NCI-H1417 treated with DMSO at 0.1 percent for 48 hours (cell line): ENCODE measurements at places on chromosomes 16 and 17.

DNA sequence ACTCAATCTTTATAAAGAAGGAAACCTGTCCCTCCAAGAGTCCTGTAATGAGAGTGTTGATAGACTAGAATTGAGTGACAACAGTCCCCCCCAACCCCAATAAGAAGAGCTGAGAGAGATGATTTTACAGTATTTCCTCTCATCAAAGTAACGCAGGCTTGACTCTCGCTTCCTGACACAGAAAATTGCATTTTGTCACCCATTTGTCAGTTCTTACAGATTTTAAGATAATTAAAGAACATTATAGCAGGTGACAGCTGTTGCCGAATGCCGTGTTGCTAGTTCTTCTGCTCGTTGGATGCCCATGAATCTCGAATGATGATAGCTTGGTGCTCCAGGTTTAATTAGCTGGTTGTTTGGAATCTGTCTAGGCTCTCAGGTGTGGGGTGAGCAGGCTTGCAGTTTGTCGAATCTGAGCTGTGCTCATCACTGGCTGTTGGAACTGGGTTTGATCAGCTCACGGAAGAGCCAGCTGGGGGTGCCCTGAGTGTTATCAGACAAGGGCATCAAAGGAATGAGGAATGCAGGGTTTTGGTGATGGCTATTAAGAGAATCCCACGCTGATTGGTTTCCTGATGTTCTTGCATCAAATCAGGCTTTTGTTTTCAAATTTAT lies 84.8 kb upstream of the CPHXL start:
- no peak for DNase-seq

DNA sequence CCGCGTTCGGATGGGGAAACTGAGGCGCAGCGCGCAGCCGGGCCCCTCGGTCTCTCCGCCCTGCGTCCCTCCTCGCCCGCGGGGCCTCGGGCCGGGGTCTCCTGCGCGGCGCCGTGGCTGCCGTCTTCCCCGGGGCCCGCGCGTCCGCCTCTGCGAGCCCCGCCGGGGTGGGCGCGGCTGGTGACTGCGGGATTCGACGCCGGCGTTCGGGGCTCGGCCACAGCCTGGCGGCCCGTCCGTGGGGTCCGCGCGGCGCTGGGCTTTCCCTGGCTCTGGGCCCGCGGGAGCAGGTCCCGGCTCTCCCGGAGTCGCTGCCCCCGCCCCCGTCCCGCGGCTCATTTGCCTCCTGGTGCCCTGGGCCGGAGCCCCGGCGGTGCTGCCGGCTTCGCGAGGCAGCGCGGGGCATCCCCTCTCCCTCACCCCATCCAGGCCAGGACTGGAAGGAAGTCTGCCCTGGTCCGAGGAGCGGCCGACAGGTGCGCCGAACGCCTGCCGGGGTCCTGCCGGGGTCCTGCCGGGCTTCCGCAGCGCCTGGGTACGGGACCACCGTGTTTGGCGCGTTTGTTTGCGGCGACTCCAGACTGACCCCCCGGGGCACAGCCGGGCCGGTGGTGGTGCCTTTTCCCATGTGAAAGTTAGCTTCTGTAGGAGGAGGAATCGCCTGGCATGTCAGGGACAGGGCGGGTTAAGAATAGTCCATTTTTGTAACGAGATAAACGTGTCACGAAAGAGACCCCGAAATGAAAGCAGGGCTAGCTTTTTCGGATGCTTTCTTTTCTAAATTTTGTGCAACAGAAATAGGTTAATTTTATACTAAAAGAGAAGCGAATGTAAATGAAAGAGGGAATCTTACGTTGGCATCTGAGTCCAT lies 671 bp downstream of the CHMP6 start:
- DNase-seq = no peak

GRCh38 chr16:57039148-57039812 lies 49.9 kb downstream of the NLRC5 start:
- DNase-seq = no peak

DNA sequence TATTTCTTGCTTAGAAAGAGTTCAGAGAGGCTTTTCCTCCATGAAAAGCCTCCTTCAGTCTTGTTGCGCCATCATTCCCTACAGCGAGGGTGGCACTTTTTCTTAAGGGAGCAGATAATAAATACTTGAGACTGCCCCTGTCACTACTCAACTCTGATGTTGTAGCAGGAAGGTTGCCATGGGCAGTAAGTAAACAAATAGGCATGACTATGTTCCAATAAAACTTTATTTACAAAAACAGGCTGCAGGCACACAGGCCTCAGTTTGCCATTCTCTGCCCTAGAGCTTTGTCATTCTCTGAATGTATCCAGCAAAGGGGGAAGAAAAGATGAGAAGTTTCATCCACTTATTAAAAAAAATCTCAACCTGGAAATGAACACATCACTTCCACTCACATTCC lies 60.4 kb downstream of the MYOCD start:
- no peak for DNase-seq

- DNase-seq = no peak
Measured at GRCh38 chr17:4405038-4405669, 28.6 kb upstream of the SPNS3 start.

- no peak for DNase-seq
Measured at GRCh38 chr16:28549301-28549899, 4.3 kb upstream of the SGF29 start.

DNA sequence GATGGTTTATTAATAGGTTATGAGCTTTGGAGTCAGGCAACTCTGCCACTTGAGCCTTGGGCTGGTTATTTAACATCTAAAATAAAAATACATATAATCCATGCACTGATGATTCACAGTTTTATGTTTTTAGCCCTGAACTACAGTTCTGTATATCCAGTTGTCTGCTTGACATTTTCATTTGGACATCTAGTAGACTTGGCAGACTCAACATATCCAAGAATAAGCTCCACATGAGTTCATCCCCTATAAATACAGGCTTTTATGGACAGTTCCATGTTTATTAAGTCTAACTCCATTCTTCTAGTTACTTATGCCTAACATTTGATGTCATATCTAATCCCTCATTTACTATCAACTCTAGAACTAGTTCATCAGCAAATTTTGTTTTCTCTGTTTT lies 174.2 kb downstream of the KIF2B start:
- DNase-seq = no peak

GRCh38 chr16:14179116-14179515 lies 108.0 kb downstream of the MRTFB start:
- DNase-seq = no peak

DNA sequence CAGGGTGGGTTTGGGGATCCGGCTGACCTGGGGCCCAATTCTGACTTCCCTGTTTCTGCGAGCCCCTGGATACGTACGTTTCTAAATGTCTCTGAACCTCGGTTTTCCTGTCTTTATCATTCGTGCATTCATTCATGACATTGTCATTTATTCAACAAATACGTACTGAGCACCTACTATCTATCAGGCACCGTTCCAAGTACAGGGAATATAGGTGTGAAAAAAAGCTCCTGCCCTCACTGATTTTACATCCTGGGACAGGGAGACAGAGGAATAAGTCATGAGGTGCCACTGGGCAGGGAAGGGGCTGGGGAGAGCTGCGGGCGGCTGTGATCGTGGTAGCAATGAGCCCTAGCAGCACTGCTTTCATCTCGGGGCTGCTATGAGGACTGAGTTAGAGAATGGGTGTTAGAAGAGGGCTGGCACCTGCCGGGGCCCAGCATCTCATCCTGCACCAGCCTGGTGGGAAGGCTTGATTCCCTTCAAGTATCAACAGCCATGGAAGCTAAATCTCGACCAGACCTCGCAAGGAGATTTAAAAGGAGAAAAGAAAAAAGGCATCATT lies 88.3 kb upstream of the DNAH17 start:
- DNase-seq = no peak

DNA sequence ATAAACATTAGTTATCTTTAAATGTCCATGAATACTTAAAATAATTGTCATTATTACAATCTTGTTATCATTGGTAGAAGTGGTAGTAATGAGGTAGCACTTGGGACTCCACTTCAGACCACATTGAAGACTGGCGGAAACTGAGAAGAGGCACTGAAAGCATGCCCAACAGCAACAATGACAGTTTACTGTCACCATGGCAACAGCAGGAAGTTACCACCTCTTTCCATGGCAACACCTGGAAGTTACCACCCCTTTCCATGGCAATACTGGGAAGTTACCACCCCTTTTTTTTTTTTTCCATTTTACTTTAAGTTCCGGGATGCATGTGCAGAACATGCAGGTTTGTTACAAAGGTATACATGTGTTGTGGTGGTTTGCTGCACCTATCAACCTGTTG lies 494.9 kb upstream of the RBFOX1 start:
- DNase-seq = no peak

DNA sequence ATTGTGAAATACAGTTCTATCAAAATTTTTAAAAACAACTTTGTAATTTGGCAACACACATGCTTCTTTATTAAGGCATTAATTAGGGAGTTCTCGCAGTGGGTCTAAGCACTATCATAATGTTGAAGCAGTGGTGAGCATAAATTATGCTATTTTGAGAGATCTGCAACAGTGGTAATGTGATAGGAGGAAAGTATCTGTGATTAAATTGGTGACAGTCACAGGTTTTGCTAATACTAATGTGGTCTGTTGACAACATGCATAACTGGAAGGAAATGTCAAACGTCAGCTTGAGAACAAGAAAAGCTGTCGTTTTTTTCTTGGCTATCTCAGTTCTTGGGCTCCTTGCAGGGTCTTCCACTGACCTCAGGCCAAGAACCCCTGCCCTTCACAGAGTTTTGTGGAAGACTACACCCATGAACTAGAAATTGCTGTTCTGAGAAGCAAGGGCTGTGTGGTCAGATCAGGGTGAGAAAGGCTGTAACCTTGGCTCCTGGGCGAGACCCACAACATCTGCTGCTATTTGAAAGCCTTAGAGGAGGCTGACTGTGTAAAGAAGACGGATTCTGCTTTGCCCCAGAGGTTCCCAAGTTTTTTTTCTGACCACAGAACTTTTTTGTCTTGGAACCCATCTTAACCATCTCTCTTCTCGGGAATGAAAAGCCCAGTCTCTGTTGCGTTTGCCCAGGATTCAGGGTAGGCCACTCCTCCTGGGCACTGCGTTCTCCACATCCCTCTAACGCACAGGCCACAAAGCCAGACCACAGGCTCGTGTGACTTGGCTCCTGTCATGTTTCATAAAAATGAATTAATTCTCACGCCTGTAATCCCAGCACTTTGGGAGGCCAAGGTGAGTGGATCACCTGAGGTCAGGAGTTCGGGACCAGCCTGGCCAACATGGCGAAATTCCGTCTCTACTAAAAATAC lies 13.9 kb downstream of the ATP2A1 start:
- no peak for DNase-seq

DNA sequence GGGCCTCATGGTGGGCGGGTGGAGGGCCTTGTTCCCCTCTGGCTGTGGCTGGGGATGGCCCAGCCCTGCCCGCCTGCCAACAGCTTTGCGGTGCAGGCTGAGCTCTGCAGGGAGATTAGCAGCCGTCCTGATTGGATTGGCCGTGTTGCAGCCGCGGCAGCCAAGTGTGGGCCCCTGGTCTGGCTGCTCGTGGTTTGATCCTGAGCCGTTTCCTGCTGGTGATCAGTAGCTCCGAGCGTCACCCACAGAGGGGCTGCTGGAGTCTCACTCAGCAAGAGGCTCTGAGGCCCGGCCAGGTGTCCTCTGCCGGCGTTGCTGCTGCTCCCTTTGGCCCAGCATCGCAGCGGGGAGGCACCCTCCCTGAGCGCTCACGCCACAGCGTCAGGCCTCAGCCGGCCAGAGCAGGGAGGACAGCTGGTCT lies 32.5 kb downstream of the BAIAP2 start:
- no peak for DNase-seq

DNA sequence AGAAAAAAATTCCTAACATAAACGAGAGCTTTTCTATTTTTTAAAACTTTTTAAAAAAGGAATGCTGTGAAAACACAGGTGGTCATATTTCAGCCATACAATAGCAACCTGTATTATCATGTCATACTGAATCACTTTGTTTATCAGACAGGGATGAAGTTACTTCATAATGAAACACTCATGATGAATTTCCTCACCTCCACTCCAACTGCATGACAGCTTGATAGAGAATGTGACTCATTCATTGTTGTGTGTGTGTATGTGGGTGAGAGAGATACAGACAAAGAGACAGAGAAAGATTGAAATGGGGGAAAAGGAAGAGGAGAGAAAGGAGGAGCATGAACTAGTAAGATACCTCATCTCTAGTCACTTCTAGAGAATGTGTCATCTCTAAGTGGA lies 109.0 kb downstream of the SYCE1L start:
- no peak for DNase-seq

GRCh38 chr16:10093576-10093975 lies 88.7 kb downstream of the GRIN2A start:
- DNase-seq = no peak

DNA sequence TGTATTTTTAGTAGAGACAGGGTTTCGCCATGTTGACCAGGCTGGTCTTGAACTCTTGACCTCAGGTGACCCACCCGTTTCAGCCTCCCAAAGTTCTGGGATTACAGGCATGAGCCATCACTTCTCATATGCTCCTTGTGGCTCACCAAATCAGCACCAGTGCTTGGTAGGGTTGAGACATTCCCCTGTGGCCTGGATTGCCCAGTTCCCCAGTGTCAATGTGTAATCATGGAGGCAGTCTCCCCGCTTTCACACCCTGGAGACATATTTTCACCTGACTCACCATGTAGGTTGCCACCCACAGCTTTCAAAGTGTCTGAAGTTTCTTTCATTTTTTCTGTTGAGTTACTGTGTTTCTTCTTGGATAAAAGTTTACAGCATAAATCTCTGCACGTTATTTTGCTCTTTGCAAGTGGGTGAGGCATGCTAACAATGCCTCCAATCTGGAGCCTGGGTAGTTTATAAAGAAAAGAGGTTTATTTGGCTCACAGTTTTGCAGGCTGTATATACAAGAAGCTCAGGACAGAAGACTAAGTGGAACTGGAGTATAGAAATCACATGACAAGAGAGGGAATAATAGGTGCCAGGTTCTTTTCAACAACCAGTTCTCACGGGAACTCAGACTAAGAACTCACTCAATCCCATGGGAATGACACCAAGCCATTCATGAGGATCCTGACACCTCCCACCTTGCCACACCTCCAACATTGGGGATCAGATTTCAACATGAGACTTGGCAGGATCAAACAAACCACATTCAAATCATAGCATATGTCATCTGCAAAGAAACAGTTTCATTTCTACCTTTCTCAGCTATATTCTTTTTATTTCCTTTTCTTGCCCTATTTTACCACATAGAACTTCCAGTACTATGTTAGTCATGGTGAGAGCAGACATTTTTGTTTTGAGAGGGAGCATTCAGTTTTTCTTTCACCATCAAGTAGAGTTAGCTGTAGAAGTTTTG lies 113.2 kb downstream of the PHKB start:
- no peak for DNase-seq

DNA sequence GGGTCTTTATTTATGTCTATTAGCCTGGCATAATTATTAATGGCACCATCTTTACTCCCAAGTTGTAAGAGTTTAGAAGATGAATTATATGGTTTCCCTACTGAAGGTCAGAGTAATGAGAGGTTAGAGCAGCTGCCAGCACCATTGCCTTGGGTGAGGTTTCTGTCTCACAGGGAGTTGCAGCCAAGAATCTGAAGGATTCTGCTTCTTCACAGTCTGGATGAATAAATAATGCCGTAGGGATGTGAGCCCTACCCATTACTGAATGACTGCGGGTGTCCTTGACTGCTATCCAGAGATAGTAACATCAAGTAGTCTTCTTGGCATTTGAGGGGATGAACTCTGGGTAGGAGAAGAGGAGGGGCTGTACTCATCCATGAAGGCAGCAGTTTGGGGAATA lies 52.8 kb upstream of the SMIM36 start:
- no peak for DNase-seq
